ENCODE measurements at places on chromosomes 6 and 20.

DNA sequence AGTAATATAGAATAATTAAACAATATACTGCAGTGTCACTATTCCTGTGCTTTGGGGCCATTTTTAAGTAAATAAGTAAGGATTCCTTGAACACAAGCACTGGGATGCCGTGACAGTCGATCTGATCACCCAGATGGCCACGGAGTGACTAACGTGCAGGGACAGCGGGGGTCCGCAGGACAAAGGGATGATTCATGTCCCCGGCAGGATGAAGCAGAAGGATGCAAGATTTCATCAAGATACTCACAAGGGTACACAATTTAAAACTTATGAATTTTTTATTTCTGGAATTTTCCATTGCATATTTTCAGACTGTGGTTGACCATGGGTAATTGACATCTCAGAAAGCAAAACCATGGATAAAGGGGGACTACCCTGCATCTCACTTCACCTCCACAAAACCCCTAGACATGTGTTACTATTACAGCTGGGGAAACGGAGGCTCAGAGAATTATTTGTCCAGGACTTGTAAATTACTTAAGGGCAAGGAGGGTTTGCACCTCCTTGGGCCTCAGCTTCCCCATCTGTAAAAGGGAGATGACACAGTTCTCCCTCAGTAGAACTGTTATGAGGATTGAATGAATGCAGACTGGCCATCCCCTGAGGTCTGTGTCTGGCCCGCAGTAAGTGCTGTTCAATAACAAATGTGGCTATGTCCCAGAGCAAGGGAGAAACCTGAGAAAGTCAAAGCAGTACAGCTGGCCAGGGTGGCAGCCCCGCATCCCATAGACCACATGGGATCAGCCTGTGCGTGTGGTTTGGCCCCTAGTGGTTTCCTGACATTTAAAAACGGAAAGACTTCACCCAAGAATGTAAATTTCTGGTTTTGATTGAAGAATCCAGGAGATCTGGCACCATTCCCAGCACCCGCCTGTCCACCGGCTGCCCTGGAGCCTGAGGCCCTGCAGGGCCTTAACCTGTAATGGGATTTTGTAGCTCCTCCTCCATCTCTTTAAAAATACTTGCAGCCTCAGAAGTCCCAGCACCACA is 235.5 kb downstream of the BMP7 start:
- no peak for DNase-seq

- no peak for DNase-seq
Observed at GRCh38 chr6:122647765-122648164, 37.6 kb downstream of the PKIB start.

- peak; percentile 11 for DNase-seq
Observed at GRCh38 chr6:159691963-159692287, 1.1 kb downstream of the SOD2 start.

DNA sequence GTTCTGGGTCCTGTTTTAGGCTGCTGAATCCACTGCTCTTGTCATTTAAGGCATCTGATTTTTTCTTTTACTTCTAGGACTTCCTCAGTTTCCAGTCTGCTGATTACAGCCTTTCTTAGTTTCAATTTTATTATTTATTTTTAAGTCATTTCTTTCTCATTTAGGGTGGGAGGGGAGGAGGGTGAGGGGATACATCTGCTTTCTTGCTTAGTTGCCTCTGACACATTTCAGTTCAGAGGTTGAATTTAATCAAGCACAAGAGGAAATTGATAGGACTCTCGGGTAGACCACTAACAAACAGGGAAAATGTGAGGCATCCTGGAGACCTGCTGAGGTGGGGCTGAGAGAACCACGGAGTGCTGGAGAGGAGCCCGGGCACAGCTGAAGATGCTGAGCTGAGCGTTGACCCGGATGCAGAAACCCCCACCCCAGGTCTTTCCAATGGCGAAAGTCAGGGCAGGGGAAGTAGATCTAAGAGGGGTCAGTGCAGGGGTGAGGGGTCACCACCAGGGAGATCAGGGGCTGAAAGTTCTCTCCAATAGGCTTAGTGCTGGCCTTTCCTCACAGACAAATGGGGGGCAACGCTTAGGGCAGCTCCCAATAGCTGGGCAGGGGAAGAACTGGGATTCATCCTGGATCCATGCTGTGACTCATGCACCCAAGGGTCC is 7.6 kb upstream of the TREML2 start:
- no peak for DNase-seq

DNA sequence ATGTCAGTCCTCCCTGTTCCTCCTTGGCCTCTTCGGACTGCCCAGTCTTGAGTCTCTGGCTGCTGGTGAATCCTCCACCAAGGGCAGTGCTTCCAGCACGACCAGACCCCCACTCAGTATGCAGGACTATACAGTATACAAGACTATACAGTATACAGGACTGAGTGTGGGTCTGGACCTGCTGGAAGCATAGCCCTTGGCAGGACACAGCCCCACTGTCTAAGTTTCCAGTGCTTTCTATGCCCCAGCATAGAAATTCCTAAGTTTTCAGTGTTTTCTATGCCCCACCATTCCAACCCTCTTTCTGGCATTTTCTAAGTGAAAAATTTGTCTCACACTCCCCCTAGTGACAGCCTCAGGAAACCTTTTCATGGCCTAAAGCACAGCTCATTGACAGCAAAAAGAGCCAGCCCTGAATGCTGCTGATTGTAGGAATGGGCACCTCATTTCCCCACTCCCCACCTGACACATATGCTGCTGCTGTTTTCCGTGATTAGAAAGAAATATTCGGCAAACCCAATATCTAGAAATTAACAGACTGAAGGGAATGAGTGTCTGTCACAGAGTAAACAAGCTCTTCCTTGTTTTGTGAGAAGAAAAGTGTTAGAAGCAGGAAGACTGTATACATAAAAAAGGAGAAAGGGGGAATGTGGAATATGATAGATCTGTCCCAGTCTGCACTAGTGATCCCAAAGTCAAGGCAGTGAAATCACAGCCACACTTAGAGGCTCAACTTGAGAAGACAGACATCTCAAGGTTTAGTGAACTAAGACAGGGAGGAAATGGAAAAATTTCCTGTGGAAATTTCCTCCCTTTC is 206.9 kb downstream of the IBTK start:
- DNase-seq = peak; percentile 50

DNA sequence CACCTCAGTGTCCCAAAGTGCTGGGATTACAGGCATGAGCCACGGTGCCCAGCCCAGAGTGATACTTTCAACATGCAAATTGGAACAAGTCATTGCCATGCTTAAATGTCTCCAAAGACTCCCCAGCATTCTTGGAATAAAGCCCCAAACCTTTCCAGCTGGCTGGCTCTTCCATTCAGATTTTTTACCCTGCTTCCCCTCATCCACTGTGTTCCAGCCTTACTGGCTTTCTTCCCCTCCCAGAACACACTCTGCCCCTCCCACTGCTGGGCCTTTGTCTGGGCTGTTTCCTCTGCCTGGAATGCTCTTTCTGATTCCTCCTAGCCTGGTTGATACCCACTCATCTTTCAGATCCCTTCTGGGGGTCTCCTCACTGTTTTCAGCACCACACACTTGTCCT is 40.1 kb upstream of the NNAT start:
- DNase-seq = no peak

DNA sequence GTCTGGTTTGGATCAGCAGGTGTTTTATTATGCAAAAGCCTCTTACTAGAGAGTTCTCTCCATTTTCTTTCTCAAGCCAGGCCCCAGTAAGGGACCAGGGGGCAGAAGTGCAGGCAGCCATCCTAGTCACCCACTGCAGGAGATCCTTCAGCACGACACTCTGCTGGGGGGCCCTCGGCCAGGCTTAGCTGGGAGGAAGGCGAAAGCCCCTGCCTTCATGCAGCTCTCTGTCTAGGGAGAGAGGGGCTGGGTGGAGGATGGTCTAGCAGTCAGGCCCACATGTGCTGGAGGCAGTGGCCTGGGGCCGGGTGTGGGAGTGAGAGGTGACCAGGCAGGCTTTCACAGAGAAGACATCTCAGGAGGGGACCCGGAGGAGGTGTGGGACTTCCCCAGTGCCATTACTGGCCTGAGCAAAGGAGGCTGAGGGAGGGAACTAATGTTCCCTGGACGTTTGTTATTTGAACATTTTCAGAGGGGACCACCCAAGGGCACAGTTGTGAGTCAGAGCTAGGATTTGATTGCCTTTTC is 33.5 kb upstream of the VSTM2L start:
- no peak for DNase-seq

GRCh38 chr6:56671160-56671559 is 28.5 kb upstream of the DST start:
- no peak for DNase-seq

GRCh38 chr20:24472426-24472825 is 3.0 kb downstream of the SYNDIG1 start:
- DNase-seq = no peak

DNA sequence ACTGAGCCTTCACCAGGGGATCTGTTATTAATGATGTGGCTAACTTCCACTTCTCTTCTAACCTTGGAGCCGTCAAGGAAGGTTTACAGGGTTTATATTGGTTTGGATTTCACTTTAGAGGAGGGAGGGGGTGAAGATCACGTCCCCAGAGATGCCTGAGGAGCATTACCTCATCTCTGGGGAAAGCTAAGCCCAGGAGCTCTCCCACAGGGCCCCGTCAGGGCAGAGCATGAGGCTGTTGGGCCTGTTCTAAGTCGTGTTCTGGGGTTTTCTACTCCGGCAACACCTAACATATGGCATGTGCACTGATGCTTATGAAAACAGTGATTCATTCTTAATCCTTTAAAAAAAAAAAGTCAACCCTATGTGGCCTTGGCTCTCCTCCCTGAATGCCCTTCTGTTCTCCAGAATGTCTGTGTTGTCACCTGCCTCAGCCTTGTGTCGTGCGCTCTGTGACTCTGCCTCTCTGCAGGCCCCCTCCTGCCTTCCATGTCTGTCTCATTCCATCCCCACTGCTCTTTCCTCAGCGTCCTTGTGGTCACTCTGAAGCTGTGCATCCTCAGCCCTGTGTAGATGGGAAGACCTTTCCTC is 97.4 kb upstream of the JARID2 start:
- DNase-seq = no peak

DNA sequence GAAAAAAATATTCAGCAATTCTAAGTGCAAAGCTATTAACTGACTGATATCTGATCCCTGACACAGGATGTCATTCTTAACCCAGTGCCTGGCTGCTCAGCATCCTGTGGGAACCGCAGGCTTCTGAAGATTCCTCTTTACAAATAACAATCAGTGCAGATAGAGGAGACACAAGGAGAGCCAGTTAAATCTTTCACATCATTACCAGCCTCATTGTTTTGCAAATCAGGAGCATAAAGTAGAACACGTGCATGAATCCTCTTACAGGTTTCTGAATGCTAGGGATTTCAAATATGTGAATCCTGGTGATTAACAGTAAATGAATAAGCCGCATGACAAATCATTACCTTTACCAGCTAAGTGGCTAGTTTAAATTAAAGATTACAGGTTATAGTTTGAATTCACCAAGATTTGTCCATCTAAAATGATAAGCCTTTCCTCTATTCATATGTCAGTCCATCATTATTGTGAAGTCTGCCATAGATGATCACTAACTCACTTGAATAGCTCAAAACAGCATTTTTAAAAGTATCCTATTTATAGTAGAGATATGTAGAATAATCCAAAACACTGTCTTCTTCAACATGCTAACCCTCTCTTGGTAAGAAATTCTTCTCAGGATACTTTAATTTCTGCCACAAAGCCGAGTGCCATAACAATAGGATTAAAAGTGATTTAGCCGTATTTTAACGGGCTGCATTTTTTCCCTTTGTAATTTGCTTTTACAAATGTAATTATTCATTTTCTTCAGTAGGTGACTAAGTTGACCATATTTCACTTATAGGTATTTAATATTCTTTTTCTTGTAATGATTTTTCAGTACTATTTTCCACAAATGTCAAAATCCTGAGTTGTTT is 367.3 kb upstream of the EPHA7 start:
- DNase-seq = no peak

DNA sequence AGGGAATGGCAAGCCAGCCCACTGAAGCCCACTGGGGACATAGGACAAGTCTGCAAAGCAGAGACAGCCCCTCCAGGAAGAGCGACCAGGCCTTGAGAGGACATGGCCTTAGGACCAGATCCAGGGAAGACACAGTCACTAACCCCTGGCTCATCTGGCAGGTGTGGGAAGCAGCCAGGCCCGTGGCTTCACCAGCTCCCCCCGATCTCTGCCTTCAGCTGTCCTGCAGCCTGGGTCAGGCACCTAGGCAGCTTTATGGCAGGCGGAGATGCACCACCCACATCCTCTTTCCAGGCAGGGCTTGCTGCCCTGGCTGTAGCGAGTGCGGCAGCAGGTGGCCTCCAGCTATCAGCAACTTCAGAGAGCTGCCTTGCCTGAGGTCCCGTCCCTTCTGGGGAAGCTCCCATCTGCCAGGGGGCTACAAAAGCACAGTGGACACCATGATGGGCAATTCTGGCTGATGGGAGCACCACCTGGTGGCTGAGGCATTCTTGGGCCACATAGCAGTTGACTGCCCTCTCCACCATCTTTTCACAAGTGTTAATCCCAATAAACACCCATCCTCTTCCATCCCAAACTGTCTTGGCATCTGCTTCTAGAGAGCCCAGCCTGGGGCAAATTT is 85.8 kb downstream of the DZANK1 start:
- no peak for DNase-seq

DNA sequence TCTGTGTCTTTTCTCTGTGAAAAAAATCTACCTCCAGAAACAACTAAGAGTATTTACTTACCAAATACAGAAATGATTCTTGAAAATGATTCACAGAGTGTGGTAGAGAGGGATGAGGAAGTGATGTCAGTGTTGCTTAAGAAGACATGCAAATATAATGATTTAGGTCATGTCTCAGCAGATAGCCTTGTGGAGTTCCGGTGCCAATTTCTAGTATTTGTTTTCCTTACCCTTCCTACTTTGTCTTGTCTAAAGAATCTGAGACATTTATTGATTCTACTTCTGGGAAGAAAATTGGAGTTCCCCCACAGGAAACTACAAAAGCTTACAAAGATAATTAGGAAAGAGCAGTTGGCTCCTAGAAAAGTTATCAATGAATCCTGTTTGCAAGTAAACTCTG is 68.8 kb downstream of the GJA1 start:
- no peak for DNase-seq

DNA sequence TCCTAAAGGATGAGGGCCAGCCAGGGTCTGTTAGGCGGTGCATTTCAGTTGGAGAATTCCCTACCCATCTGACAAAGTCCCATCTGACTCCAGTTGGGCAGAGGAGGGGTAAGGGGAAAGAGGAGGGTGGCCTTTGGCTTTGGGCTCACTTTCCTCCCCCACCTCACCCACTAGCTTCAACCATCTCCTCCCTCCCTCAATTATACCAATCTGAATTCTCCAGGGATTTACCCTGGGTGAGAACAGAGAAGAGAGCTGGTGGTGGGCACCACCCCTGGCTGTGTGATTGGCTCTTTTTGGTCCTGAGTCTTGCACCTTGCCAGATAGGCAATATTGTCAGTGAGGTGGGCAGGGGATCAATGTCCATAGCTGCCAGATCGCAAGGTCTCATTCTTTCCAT is 3.2 kb downstream of the HMGA1 start:
- DNase-seq = no peak

All from BE2C (cell line).